ENCODE measurements at places on chromosomes 5 and 9.

DNA sequence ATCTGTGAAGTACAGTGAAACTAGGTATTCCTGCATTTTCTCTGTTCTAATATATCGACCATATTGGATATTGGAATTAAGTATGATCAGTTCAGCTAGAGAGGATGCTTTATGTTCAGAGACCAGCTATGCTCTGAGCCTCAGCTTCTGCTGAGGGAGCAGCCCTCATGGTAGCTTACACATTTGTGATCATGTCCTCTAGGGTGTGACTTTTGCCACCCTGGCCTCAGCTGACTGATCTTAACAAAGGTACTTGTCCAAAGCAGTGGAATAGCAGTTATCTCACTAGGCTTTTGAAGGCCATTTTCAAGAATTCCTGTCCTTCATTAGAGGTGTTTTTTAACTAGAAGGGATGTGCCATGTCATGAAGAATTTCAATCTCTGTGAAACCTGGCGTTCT, 9.3 kb downstream of the SCAMP1 start:
- no peak for DNase-seq

DNA sequence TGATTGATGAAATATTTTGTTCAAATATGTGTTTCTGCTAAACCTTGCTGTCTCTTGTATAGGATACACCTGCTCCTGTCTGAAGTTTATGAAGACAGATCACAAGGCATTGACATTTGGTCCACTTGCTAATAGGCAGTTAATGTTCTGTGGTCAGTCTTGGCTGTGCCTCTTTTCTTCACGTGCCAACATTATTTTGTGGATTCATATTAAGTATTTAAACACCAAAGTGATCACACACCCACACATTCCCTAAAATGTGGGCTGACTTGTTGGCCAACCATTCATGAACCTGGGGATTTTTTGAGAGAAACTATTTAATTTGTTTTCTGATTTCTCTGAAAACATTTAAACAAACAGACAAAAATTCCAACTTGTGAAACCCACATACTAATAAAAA, 33.7 kb downstream of the ZNF462 start:
- DNase-seq, result no peak

DNA sequence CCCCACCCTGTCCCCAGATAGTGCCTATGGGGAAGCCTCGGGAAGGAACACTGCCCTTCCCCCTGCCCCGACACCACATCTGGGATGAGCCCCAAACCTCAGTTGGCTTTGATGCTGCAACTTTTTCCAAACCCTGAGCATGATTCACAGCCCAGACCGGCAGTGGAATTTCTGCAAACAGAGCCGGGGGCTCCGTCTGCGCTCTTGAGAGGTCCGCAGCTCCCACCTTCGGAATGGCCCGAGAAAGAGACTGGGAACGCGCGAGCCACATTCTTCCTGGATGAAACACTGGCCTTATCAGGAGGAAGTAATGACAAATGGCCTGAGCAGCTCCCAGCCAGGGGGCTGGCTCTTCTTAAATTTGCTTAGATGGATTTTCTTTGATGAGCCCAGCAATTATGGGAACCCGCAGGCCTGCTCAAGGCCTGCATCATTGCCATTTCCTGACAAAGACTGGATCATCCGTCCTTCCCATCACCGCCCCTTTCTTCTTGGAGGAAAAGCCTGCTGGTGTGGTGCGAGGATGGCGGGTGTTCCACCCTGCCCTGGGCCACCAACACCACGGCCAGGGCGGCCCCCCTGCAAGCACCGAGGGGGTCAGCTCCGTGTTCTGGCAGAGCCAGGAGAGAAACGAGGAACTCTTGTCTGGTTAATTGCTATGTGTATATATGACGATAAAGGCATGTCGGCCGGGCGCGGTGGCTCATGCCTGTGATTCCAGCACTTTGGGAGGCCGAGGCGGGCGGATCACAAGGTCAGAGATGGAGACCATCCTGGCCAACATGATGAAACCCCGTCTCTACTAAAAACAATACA, 38.8 kb upstream of the COL5A1 start:
- no peak for DNase-seq

- DNase-seq, result no peak
These were observed 60.1 kb downstream of the SEMA6A start for GRCh38 chr5:116514421-116514970.

- DNase-seq, result peak; percentile 22
These were observed 54.6 kb upstream of the ECM2 start for GRCh38 chr9:92590377-92590776.

DNA sequence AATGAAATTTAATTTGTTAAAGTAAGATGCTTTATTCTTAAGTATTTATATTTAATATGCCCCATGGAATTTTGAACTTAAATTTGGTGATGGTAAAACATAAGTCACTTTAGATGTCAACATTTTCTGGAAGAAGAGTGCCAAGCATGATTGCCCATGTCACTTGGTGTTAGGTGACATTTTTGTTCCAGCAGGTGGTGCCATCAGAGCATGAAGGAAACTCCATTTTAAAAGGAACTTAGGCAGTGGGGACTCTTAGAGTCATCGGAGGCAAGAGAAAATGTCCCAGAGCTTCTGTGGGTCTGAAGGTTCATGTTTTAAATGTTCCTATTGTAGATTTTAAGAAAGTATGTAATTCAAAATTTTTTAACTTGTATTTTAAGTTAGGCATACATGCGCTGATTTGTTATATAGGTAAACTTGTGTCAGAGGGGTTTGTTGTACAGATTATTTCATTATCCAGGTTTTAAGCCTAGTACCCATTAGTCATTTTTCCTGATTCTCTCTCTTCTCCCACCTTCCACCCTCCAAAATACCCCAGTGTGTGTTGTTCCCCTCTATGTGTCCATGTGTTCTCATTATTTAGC, 789.3 kb downstream of the SEMA5A start:
- peak; percentile 60 for DNase-seq

DNA sequence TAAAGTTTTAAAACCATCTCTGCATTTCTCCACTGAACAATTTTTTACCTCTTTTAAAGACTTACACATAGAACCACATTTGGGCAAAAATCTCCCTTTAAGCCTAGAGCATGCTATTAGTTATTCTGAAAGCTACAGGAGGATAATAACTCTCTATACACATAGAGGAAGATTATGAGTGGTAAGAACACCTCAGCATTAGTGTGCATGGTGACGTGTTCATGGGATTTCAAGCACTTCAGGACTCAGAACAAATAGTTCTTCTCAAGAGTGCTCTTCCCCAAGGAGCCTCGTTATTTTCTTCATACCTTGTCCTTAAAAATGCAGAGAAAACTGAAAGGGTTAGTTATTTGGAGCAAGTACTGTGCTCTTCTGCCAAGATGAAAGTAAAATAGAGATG, 256.9 kb upstream of the TUSC1 start:
- peak; percentile 7 for DNase-seq

DNA sequence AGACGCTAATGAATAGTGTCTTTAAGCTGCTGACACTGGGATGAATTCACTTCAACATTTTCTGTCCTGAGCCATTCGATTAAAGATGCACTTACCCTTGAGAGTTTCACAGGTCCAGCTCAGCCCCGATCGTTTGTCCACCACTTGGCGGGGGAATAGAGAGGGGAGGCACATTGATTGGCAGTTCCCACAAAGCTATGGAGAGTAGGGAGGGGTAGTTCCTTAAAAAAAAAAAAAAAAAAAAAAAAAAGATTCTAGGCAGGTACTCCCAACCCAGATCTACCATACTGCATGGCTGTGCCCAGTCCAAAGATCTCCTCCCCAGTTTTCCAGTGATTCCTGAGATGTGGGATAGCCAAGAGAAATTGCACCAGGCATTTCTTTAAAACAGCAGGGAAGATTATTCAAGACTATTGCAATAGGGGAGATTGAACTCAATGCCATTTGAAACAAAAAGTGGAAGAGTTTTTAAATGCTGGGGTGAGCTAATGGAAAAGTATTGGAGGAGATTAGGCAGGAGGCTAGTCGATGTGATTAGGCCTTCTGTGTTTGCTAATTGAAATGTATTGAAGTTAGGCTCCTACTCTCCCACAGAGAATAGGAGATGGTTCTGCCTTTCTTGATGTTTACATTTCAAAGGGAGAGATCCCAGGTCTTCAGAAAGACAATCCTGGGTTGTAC, 2217.4 kb upstream of the WWC1 start:
- no peak for DNase-seq

GRCh38 chr5:145157841-145158240, 677.3 kb downstream of the PRELID2 start:
- DNase-seq, result no peak

DNA sequence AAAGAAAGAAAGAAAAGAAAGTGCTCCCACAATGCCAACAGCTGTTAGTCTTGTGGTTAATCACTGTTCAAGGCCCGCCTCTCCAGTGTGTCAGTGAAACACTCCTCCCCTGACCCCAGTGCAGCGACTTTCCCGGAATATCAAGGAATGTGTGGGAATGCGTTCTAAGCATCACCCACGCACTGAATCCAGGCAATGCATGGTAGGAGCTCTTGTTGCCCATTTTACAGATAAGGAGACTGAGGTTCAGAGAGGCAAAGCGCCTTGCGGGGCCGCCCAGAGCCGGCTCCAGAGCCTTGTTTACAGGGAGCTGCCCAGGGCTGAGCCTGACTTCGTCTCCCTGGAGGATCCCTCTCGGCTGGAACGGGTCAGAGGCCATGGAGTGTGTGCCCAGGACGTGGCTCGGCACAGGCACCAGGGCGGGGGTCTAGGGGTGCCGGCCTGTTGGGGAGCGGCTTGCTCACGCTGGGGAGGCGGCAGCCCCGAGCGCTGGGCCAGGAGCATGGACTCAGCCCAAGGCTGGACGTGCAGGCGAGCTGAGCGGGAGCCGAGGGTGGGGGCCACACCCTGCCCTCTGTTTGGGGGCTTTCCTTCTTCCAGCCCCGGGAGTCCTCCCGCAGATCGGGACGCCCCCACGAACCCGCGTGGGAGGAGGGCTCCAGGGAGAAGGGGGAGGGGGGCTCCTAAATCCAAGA, 823 bp downstream of the ST6GALNAC6 start:
- DNase-seq, result peak; percentile 63

DNA sequence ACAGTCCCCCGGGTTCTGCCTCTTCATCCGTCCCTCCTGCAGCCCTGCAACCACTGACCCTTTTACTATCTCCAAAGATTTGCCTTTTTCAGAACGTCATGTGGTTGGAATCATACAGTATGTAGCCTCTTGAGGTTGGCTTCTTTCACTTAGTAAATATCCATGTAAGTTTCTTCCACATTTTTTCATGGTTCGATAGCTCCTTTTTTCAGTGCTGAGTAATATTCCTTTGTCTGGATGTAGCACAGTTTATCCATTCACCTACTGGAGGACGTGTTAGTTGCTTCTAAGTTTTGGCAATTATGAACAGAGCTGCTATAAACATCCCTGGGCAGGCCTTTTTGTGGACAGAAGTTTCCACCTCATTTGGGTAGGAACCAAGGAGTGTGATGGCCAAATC, 27.1 kb downstream of the PRRX2 start:
- no peak for DNase-seq

GRCh38 chr9:101220341-101220740, 164.5 kb downstream of the BAAT start:
- no peak for DNase-seq

GRCh38 chr9:138073808-138074207, 196.2 kb downstream of the CACNA1B start:
- DNase-seq, result no peak

DNA sequence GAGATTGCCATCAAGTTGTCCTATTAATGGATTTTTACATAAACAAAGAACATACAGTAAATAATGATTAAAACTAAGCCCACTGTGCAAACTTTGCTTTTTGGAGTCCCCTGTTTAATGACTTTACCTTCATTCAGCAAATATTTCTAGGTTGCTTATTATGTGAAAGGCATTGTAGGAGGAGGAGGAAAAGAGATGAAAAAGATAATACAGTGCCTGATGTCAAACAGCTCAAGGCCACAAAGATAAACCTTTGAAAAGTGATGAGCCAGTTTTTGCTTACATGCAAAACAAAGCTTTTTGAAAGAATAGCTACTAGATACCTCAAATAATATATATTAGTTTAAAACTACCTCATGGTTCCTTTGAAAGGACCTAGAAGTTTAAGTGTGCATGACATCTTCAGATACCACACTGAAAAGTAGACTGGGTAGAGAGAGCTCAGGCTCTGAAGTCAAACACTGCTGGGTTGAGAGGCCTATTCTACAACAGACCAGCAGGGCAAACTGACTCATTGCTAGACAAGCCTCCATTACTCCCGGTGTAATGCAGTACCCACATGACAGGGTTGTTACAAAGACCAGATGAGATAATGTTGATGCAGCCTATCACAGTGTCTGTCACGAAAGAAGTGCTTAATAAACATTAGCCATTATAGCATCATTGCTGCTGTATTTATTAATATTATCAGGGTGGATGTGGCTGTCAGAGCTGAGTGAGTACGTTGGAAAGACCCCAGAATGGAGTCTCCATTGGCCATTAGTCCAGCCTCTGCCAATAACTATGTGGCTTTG, 11.8 kb downstream of the DEPDC1B start:
- peak; percentile 80 for DNase-seq

DNA sequence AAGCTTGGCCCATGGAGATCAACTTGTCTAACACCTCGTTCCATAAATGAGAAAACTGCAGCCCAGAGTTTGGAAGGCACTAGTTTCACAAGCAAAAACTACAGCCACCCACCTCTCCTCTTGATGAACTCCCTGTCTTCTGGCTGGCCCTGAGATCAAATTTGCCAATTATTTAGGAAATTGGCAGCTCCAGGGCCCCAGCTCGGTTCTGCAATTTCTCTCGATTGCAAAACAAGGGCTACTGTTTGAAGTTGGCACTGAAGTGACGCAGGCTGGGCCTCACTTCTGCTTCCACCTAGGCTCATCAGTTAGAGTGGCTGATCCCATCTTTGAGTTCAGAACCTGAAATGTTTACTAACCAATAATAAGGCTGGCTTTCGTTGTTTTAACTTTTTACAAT, 3.7 kb upstream of the GPX3 start:
- no peak for DNase-seq

DNA sequence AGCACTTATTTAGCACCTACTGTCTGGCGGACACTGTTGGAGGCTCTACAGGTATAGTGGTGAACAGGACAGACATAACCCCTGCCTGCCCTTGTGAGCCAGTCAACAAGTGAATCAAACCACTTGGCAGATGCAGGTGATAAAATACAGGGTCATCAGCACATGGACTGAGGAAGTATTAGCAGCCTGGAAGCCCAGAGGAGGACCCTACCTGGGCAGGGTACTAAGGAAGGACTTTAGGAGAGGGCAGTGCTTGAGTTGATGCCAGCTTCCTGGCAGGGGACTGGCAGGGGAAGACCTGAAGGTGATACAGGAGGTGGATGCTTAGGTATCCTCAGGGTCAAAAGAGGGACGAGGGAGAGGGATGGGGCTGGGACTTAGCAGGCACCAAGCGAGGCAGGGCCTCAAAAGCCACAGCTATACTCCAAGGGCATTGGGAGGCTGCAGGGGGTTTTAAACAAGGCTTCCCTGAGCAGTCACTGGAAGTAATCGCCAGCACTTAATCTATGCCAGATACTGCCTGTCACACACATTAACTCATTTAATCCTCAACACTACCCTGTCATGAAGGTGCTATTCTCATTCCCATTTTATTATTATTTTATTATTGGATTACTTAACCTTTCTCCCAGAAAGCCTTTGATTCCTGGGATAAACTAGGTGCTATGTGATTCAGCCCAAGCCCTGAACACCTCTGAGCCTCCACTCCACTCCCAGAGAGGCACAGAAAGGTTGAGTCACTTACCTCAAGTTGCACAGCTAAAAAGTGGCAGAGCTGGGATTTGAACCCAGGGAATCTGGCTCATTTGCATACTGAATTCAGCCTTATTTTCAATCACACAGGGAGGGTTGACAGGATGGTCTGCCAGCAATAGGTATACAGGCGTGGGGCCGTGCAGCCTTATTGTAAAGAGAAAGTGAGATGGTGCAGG, 63.8 kb upstream of the ORM1 start:
- no peak for DNase-seq

Measured in epithelial cell of esophagus (primary cell).